ENCODE measurements at places on chromosomes 1 and 21.

DNA sequence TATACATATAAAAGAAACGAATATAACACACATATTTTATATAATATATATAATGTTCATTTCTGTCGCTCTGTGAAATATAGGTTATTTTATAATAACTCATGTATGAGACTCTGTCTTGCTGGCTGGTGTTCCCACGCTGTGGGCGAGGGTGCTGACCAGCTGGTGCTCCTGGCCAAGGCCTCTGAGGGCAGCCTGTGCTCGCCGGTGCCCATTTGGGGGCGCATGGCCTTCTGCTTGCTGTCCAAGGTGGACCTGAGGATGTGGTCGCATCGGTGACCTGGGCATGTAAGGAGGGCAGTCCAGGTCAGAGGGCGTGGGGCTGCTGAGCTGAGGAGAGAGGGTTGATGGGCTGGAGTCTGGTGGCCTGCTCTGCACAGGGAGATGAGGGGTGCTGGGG lies 1.1 kb upstream of the PCP4 start:
- DNase-seq: no peak

DNA sequence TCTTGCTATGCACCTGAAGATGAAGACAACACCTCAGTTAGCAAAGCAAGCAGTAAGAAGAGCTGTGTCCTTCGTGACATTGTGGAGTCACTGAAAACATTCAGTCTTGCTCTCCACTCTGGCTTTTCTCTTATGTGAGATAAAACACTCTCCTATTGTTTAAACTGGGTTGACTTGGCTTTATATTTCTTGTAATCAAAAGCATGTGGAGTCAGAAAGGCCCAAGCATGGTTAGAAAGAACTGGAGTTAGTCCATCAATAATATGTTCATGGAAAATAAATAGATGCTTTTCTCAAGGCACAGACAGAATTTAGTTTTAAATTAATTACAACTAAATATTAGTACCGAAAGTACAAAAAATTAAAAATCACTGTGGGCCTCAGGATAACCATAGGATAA lies 61.7 kb downstream of the UBE2U start:
- DNase-seq: no peak

DNA sequence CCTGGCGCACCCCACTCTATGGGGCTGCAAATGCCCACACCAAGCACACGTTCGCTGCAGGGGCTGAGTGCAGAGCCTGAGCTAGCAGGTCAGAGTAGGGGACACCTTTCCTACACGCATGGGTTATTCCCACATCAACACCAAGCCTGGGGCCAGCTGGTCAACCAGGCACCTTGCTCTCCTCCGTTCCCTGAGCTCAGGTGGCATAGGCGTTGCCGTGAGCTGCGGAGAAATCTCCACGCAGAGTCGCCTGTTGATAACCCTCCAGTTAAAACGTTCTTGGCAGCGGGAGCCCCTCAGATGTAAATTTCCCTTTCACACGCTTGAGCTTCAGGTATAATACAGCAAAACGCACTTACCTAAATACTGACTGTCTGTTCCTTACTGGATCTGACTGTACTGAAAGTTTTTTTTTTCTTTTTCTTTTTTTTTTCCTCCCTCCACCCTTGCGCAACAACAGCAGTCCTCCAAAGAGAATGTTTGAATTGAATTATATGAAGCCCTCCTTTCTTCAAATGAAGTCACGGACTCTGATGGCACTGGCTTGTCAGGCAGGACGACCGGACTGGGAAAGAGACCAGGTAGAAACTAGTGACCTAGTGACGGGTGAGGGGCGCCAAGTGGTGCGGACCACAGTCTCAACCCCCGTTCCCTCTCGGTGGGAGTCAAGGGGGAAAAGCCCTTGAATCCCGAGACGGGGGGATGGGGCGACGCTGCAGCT lies 2.1 kb downstream of the BRINP3 start:
- DNase-seq: no peak

GRCh38 chr1:228528612-228529011 lies 41.4 kb downstream of the RNF187 start:
- DNase-seq: peak; percentile 11

DNA sequence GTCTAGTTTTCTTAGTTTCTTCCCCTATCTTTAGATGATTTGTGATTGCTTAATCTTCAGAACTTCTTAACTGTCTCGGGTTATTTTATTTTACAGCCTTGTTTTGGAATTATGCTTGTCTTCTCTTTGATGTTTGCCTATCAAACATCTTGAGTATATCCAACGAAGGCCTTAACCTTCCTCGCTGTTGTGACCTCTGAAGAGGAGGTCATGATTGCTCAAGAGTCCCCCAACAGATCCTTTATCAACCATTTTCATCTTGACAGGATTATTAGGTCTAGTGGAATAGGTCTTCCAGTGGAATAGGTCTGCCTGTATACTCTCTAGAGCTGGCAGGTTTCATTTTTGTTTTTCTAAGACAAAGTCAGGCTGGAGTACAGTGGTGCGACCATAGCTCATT lies 45.7 kb downstream of the UBE4B start:
- DNase-seq: peak; percentile 32

DNA sequence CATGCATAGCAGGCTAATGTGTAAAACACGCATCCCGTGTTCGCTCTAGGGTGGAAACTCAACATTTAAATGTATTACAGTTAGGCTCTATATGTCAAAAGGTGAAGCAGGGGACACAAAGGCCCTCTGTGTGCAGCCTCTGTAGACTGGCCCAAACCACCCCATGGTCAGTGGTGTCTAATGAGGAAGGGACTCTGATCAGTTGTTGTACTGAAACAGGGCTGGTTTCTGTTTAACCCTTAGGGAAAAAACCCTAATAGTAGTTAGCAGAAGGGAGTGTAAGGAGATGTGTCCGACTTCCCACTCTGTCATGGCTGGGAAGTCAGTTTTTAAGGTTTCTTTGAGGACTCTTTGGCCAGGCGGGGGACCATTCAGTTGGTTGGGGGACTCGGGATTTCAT lies 21.5 kb upstream of the CD2 start:
- no peak for DNase-seq

Measured in NB4 (cell line).